HAP-1 (cell line): ENCODE measurements at places on chromosomes 7 and 10.
A peak's percentile ranks its signal among the peaks of the same experiment; 100 is the strongest.

- DNase-seq = no peak
Measured at GRCh38 chr7:30859940-30860496, 51.6 kb upstream of the AQP1 start.

- DNase-seq = no peak
Measured at GRCh38 chr10:128921389-128922022, 545.5 kb upstream of the MGMT start.

DNA sequence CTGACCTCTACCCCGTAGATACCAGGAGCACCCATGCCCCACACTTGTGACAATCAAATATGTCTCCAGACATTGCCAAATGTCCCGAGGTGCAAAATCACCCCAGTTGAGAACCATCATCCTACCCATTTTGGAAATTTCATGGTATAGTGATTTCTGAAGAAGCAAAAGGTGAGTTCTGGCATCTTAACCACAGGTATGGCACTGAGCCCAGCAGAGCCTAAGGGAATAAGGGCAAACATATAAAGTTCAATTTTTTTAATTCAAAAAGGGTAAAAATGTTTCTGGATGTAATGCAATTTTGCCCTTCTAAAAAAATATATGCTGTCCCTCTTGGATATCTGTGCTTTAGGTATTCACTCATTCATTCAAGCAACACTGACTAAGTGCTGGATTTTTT lies 30.5 kb upstream of the CPXM2 start:
- no peak for DNase-seq

- DNase-seq = no peak
Measured at GRCh38 chr10:131249238-131249954, 62.1 kb downstream of the TCERG1L start.

DNA sequence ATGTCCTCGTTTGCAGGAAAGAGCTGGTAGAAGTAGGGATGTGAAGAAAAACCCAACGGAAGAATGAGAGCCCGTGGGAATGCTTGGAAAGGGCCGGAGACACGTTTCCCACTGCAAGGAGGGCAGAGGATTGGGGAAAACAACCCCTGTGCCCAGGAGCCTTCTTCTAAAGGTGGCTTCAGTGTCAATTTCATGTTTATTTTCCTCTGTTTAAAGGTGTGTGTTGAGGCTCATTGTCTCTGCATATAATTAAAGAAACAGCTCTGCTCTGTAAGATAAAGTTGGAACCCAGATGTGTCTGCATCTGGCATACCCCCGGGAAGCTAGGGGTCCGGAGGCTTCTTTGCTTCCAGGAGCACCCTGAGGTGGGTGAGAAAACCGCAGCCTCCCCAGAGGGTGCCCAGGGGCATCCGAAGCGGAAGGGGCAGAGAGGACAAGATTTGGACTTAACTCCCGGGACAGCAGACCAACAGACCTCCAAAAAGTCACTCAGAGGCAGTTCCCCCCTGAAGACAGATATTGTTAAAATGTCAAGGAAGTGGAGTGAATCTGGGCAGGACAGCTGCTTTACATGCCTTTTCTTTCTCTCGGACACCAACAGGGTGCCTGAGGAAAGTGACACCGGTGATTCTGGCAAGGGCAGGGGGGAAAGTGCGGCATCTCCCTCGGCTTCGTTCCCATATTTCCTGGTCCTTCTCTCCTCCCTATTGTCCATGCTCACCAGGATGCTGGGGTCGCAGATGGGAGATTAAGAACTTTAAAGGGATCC lies 8.6 kb upstream of the GATA3 start:
- no peak for DNase-seq

GRCh38 chr10:46286991-46287693 lies at the start of gene ANTXRL:
ANTXRL (plus strand) TSS chr10:46286997; CDS start chr10:46287263, 266 bp downstream.
- DNase-seq = no peak

GRCh38 chr10:111128331-111129180 lies 51.7 kb downstream of the ADRA2A start:
- DNase-seq = peak; percentile 2

GRCh38 chr10:78033387-78033636 lies 351 bp upstream of the RPS24 start:
- no peak for DNase-seq

GRCh38 chr7:2082139-2082998 lies 150.4 kb downstream of the MAD1L1 start:
- DNase-seq = no peak

GRCh38 chr7:44639671-44640321 lies 33.4 kb downstream of the OGDH start:
- peak; percentile 66 for DNase-seq

GRCh38 chr7:93203496-93203895 lies 22.8 kb downstream of the HEPACAM2 start:
- no peak for DNase-seq

DNA sequence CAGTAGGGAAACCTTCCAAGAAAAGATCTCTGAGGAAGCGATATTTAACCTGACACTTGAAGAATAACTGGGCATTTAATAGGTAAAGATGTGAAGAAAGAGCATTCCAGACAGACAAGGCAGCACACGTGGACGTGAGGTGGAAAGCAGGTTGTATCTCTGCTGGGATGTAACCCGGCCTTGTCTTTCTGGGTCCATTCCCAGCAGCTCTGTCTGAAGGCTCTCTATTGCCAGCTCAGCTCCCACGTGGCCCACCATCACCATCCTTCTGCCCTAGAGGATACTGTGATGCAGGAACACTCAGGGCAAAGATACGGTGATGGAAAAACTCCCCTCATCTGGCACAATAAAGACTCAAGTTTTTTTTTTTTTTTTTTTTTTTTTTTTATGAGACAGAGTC lies 137.7 kb downstream of the RSU1 start:
- DNase-seq = no peak

GRCh38 chr10:33406596-33406995 lies 72.1 kb upstream of the NRP1 start:
- no peak for DNase-seq

GRCh38 chr7:875051-875450 lies 1.3 kb upstream of the GET4 start:
- DNase-seq = no peak

DNA sequence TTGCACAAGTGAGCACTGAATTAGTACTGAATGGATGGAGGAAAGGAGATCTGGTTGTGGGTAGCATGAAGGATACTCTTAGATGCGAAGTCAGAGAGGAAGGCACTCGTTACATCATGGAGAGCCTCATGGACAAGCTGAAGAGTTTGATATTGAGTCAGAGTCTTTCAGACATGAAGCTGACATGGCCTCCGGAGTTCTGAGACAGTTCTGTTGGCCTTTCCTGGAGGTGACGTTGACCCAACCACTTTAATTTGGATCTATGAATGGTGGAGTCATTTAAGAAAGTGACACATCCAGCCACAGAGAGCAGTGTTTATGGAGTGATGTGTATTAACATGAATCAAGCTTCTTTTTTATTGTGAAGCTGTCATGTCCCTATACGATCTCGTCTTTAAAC lies 286.3 kb upstream of the CDC14C start:
- peak; percentile 6 for DNase-seq

- no peak for DNase-seq
Measured at GRCh38 chr7:33578881-33579672, 326.3 kb upstream of the BMPER start.

DNA sequence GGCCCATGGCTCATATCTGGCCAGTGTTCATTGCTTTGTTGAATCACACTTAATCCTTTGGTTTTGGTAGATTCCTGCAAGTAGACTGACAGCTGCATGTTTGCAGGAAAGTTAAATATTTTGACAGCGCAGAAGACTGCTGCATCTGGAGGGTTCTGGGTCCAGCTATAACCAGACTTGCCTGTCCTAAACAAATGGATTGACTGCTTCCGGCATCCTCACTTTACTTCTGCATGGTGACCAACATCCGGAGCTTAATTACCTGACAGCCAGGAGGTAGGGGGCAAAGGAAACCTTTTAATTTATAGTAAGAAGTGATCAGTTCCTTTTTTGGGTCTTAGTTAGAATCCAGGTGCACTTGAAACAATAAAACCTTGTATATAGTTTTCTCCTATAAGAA lies 263.3 kb downstream of the SNX10 start:
- DNase-seq = no peak

- DNase-seq = no peak
Measured at GRCh38 chr7:137946011-137946410, 55.9 kb downstream of the CREB3L2 start.

- no peak for DNase-seq
Measured at GRCh38 chr10:32050177-32050576, 6.0 kb downstream of the KIF5B start.

GRCh38 chr10:100006243-100006886 lies 3.4 kb downstream of the DNMBP start:
- DNase-seq = no peak

- no peak for DNase-seq
Measured at GRCh38 chr7:20911081-20911480, 124.4 kb upstream of the SP8 start.

GRCh38 chr10:104054430-104054829 lies 31.2 kb downstream of the COL17A1 start:
- DNase-seq = no peak

DNA sequence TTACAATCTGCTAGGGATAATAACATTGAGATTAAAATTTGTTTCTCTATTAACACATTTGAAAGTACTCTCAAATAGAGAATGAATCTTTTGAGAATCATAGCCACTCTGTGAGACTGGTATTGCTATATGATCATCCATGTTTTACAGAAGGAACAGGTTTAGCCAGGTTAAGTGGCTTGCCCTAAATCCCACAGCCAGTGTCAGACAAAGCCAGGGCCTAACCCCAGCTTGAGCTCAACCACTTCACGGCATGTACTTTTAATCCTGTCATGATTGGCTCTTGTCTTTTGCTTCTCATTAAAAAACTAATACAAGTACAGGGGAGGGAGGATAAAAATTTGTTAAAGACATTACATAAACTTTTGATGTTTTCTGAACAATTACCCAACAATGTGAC lies 3.8 kb upstream of the ZNRF2 start:
- no peak for DNase-seq

DNA sequence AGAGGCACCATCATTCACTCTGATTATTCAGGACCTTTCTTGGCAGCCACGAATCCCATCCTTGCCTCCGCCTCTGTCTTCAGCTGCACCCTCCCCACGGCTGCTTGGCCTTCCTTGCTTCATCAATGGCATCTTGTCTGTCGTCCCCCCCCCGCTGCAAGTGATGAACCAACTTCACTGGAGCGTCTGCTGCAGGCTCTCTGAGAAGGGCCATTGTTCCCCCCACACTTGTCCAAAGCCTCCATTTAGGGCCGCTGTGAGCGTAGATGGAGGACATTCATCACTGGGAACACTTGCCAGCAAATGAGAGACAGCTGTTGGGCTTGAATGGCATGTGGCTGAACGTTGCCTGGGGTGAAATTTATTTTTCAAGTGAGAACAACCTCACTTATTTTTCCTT lies 20.1 kb downstream of the AFAP1L2 start:
- no peak for DNase-seq

- DNase-seq = no peak
Measured at GRCh38 chr7:63899691-63900393, 98.8 kb upstream of the ZNF722 start.

- no peak for DNase-seq
Measured at GRCh38 chr10:59033622-59034021, 142.8 kb upstream of the PHYHIPL start.

GRCh38 chr7:17437586-17437985 lies 139.1 kb downstream of the AHR start:
- DNase-seq = no peak

- DNase-seq = no peak
Measured at GRCh38 chr10:65534771-65535170, 1391.1 kb upstream of the LRRTM3 start.

DNA sequence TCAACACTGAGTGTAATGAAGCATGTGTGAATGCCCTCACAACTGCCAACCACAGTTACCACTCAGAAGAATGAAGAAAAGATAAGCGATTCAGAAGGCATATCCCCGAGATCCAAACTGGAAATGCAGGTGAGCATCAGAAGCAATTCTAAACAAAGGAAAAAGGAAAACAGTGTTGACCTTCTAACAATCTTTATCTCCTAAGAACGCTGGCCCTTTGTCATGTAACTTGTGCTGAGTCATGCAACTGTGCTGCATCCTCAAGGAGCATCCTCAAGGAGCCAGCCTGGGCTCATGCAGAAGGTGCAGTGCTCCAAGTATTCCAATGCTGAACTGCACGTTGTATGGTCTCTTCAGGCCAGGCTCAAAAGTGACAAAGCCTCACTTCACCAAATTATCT lies 30.6 kb downstream of the SEC61G start:
- DNase-seq = no peak

GRCh38 chr10:103881416-103882284 lies 26.3 kb upstream of the SH3PXD2A start:
- DNase-seq = no peak

- DNase-seq = peak; percentile 86
Measured at GRCh38 chr7:90625562-90625961, 29.4 kb downstream of the CDK14 start.

- no peak for DNase-seq
Measured at GRCh38 chr7:64544010-64544409, 18.9 kb downstream of the ZNF680 start.

DNA sequence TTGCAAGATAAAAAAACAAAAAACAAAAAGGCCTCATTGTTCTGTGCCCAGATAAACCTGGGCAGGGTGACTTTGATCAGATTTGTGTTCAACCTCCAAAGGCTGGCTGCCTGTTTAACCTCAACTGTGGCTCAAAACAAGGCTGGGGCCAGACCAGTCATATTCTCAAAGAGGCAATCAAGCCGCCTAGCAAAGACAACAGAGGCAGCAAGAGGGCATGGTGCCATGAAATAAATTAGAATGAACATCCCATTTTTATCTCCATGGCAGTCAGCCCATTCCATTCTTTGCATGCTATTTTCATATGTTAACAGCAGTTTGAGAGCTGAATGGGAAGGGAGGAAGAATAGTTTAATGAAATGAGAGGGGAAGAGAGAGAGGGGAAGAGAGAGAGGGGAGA lies 1150.3 kb downstream of the TYW1 start:
- no peak for DNase-seq

- DNase-seq = no peak
Measured at GRCh38 chr10:76743169-76743568, 894.4 kb downstream of the KCNMA1 start.

DNA sequence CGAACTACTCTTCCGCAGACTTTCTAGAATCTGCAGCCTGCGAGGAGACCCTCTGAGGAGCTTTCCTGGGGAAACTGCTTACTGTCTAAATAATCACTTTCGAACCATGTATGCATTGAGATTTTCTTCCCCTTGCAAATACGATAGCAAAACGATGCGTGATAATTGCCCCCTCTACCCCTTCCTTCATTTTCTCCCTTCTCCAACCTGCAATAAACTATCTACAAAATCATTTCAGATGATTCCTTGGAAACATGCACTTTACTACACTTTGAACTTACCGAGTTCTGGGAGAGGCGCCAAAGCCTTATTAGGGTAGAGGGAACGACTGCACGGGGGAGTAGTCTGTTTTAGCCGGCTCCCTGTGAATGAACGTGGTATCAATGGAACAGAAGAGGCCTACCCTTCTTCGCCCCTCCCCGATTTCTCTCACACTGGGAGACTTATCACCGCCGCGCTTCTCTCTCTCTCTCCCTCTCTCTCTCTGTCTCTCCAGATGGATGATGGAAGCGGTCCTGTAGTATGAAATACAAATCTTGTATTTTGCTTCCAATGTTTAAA lies at the start of gene FGFBP3:
Gene FGFBP3, minus strand, starts transcription at position 370 of the 561 bp plus-strand sequence. CDS start 517 bp downstream, outside the sequence.
- peak; percentile 81 for DNase-seq
